ENCODE measurements at places on chromosomes 2 and 18.

GRCh38 chr2:240293557-240294461, 141.7 kb upstream of the GPC1 start:
- DNase-seq, result no peak

DNA sequence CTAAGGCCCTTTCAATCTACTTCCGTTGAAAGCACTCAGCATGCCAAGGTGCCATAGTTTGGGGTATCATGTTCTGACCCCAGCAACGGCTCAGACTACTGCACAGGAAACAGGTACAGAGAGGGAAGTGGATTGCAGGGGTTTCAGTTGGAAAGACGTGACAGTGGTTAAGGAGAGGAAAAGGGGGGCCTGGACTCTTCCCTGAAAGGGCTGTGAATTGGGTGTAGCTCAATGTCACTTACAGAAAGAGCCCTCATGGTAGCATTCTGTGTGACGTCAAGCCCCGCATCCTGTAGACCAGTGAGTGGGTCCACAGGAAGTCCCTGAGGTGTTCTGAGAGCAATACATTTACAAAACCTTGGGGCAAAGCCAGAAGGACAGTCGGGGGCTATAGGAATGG, 121.5 kb upstream of the GYPC start:
- DNase-seq, result no peak

- DNase-seq, result no peak
These were observed 48.4 kb upstream of the NEMP2 start for GRCh38 chr2:190582736-190583506.

GRCh38 chr2:134206573-134206972, 47.3 kb upstream of the MGAT5 start:
- no peak for DNase-seq

- DNase-seq, result no peak
These were observed 23.5 kb downstream of the DPP4 start for GRCh38 chr2:162050513-162050961.

- no peak for DNase-seq
These were observed 189.2 kb downstream of the CD226 start for GRCh38 chr18:69758458-69758857.

- DNase-seq, result no peak
These were observed 22.2 kb downstream of the ITGAV start for GRCh38 chr2:186612026-186612425.

DNA sequence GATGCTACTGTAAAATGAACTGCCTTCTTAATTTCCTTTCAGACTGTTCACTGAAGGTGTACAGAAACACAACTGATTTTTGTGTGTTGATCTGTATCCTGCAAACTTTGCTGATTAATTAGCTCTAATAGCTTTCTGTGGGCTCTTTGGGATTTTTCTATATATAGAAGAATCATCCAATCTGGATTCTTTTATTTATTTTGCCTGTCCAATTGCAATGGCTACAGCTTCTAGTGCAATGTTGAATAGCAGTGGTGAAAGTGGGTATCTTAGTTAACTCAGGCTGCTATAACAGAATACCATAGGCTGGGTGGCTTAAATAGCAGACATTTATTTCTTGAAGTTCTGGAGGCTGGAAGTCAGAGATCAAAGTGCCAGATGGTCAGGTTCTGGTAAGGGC, 74.4 kb downstream of the ID2 start:
- DNase-seq, result no peak

DNA sequence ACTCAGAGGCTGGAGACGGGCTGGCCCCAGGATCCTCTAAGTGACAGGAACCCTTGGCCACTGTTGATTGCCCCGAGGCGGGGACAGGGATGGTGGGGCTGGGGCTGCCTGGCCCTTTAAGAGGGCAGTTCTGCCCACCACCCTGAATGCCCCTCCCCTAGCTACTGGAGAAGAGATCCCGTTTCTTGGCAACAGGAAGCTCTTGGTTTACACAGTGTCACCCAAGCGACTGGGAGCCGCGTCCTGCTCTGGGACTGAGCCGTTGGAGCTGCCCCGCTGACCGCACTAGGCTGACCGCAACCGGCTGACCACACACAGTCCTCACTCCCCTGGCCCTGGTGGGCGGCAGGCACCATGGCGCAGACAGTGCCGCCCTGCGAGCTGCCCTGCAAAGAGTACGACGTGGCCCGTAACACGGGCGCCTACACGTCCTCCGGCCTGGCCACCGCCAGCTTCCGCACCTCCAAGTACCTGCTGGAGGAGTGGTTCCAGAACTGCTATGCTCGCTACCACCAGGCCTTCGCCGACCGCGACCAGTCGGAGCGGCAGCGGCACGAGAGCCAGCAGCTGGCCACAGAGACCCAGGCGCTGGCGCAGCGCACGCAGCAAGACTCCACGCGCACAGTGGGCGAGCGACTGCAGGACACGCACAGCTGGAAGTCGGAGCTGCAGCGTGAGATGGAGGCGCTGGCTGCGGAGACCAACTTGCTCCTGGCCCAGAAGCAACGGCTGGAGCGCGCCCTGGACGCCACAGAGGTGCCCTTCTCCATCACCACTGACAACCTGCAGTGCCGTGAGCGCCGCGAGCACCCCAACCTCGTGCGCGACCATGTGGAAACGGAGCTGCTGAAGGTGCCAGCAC, at the start of gene TEKT4:
TSS of gene TEKT4 (plus strand) at position 205 of the 862 bp plus-strand sequence. CDS start at position 355, 150 bp downstream.
- DNase-seq, result no peak

DNA sequence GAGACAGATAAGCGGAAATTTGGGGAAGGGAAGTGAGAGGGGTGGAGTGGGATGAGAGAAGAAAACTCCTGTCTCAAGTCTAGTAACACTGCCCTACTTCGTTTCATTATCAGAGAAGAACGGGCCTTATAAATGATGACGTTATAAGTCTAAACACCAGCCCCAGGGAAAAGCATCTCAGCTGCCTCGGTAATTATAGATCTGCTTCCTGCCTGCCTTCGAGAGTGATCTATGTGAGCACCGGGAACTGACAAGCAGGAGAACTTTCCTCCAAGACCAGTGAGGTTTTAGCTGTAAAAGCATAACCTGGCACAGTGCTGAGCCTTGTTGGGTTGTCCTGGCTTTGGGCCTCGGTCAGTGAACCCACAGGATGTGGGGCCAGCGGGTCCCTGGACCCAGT, 227.9 kb upstream of the SIX2 start:
- peak; percentile 15 for DNase-seq

DNA sequence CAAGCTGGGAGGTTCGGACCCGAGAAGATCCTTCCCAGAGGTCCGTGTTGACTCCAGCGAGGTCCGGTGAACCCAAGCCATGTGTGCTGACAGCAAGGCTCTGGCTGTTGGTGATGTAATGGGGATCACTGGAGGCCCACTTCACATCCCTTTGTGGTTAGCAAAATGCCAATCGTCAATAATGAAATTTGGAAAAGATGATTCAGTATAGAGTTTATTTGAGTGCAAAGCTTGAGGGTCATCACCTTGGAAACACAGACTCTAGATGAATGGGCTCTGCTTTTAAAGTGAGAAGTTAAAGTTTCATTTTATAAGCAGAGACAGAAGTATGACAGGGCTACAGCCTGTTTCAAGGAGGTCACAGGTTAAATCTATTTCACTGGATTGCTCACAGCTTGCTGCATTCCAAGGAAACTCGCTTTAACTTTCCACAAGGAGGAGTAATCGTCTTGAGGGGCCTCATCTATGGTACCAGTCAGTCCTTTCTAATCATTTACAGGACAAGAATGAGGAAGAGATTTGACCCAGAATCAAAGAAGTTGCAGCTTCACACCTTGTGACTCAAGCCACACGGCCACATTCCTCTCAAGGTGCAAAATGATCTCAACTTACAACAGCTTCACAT, 140.5 kb downstream of the TPO start:
- no peak for DNase-seq

DNA sequence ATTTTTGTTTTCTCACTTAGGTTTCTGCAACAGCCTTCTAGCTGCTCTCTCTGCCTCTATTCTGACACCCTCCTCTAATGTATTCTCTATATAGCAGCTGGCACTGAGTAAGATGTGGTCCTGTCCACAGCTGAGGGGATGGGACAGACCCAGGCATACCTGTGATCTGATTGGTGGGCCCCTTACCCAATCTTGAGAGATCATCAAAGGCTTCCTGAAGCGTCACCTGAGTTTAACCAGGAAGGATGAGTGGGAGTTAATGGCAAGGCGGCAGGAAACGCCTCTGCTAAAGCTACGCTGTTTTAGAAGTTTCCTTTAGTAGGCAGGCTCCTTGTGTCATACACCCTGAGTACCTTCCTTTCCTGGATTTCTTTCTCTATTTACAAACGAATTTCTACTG, 5.7 kb upstream of the TET3 start:
- DNase-seq, result no peak

GRCh38 chr2:54258166-54258565, 2.1 kb upstream of the TSPYL6 start:
- DNase-seq, result no peak

DNA sequence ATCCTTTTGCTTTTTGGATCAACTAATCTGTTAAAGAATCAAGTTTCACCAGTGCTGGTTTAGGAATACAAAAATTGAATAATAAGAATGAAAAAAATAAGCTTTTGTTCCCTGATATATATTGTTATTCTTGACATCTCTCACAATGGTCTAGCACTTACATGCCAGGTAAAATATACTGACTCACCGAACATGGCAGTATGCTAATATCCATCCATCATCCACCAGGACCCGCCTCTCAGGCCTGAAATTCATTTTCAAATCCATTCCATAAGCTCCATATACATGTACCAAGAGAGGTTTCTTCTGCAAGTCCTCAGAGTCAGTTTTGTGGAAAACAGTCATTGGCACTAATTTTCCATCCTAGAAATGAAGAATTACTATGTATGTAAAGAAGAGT, 32.5 kb downstream of the PREPL start:
- DNase-seq, result no peak

DNA sequence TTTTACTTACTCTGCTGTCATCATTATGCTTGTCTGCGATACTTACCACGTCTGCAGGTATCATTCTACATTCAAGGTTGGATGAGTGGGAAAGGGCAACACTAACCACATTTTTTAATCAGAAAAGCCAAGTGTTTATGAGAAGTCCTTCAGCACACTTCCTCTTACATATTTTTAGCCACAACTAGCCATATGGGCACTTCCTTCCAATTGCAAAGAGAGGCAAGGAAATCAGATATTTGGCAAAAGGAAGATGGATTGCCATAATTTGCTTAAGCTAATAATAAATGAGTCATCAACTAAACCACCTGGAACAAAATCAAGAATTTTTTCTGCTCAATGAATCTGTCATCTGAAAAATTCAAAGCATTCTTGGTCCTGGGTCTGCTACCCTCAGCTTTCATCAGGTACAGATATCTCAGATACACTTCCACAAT, 16.7 kb upstream of the MRO start:
- DNase-seq, result no peak

DNA sequence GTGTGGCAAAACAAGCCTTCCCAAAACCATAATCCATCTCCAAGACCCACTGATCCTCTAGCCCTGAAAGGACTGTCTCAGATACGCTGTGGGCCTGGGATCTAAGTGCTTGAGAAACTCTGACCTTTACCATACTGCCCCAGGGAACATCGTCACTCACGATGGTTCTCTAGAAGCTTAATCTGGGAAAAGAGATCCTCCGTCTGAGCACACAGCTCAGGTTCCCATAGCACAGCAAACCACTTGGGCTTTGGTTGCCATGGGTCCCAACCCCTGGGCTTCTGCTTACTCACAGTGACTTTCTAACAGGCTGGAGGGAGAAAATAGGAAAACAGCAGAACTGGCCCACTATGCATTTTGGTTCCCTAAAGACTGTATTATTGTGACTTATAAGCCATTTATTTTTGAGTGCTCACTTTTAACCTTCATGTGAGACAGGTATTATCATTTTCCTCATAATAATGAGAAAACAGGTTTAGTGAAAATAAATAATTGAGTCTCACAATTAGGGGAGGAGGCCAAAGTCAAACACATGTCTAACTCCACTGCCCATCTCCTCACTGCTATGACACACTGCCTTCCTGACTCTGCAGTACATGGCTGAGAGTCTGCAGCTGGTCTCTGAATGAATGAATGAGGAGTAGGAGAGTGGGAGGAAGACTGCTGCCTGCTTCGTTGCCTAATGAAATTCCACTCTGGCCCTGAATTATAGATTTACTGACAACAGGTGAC, 46.7 kb downstream of the REEP1 start:
- no peak for DNase-seq

DNA sequence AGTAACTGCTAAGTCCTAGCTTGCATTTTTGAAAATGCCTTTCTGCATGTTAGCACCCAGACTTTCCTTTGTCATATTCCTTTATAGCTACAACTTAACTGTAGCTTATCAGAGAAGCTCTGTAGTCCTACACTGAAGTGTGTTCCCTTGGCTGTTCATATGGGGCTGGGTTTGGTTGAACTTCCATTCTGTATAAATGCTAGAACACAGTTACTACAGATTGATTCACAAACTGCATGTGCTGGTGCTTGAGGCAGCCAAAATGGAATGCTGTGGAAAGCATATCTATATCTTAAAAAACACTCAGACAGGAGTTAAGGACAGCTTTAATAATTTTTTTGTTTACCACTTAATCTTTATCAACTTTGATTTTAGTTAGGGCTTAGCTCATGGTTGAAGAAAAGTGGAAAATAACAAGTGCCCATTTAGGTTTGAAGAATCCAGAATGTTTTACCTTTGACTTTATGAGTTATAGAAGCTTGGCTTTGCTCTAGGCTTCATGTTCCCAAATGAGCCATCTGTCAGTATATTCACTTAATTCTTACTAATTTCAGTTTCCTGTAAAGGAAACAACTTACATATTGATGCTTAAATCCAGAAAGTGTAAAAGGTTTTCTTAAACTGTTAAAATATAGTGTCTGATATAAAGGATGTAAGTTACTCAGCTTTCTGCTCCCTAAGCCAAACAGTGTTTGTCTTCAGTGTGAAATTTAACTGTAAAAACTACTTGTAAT, 148.9 kb downstream of the AGPS start:
- no peak for DNase-seq

DNA sequence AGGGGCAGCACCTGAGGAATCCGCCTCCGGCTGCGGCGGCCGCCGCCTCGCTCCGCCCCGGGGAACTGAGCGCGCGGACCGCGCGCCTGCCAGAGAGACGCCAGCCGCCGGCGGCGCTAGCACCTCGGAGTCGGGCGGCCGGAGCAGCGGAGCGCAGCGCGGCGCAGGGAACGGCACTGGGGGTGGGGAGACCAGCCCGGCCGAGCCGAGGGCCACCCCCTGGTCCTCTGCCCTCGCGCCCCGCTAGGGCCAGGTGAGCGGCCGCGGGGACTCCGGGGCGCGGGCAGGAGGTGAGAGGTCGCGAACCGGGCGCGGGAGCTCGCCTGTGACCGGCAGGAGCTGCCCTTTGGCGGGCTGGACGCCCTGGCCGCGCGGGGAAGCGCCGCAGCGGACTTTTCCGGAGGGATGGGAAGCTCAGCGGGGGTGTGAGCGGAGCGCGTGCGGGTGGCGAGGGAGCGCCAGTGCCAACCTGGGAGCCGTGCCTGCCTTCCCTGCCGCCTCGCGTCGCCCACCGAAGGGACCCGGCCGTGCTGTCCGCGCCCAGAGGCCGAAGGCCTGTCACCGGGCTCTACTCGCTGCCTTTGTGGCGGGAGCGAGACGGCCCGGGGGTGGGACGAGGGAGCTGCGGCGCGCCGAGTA, at the start of gene GREB1L:
TSS of gene GREB1L (plus strand) at position 92 of the 639 bp plus-strand sequence. CDS start 141,287 bp downstream, outside the sequence.
- DNase-seq, result no peak
